Activated CD8-positive, alpha-beta memory T cell treated with anti-CD3 and anti-CD28 coated beads for 1 hour (primary cell): ENCODE measurements at places on chromosomes 4 and X.

DNA sequence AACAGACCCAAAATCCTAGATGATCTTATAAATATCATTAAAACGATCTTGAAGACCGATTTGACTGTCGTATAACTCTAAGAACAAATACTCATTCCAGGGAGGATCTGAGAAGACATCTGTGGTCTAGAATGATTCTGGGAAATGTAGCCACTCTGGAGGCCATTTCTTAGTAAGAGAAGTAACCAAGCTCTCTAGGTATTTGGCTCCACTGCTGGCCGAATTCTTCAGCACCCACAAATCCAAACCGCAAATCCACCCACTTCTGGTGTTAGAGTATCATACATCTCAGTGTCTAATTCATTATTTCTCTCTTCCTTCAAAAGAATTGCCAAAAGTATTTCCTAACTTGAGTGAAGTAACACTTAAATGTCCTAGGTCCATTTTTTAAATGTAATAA lies 23.9 kb downstream of the KLHL5 start:
- no peak for DNase-seq

DNA sequence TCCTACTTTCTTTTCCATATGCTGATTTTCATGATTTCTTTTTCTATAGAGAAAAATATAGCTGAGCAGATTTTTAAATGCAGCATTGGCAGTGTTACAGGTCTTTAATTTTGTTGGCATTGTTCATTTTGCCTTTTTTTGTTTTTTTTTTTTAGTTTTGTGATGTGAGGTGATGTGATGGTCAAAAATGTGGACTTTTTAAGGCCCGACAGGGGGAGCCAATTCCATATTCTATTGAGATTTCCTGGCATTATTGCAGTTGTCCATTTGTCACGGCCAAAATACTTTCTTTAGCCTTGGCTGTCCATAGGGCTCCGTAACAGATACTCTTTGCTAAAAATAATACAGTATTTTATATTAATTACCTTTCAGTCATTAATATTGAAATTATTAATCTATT lies 47.8 kb downstream of the SLIT2 start:
- no peak for DNase-seq

- DNase-seq, result no peak
These were observed 188.0 kb upstream of the C1QTNF7 start for GRCh38 chr4:15239866-15240265.

- DNase-seq, result no peak
These were observed 155.6 kb downstream of the HNRNPD start for GRCh38 chr4:82217986-82218715.

- DNase-seq, result no peak
These were observed at the start of gene SMIM43 for GRCh38 chr4:121764702-121765367. Gene SMIM43, minus strand, starts transcription at chr4:121765164. Its CDS starts 59 bp downstream, at chr4:121765105.

- DNase-seq, result no peak
These were observed 313.4 kb downstream of the TENM3 start for GRCh38 chr4:182556580-182556979.

- DNase-seq, result no peak
These were observed 108.2 kb upstream of the BMPR1B start for GRCh38 chr4:94649381-94650133.

DNA sequence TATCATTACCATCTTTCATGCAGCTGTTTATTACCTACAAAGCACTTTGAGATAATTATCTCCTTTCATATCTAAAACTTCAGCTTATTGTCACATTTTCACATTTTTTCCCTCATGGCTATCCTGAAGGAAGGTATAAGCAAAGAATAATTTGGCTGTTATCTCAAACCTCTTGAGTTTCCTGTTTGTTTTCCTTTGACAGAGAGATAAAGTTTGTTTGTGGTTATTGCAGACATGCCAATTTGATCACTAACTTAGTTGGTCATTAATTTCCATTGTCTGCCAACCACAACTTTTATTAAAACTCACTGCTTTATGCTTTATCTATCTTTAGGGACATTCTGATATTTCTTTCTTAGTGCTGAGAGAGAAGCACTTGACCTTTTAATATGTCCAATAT lies 89.8 kb upstream of the SPANXB1 start:
- no peak for DNase-seq

GRCh38 chrX:15511563-15511962 lies 11.0 kb downstream of the BMX start:
- no peak for DNase-seq

GRCh38 chr4:140103676-140104075 lies 50.3 kb downstream of the MAML3 start:
- peak; percentile 5 for DNase-seq

DNA sequence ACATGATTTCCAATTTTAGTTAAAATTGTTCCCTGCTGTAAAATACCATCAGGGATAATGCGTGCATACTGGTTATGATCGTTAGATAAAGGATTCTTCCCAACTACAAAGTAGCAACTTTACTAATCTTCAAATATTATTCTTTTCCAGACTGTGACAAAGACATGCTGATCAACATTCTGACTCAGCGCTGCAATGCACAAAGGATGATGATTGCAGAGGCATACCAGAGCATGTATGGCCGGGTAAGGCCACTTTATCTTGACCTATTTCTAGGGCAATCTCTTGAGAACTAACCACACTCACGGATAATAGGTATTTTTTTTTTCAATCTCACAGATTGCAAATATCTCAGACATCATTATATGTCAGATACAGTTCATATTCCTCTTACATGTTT lies 47.0 kb downstream of the ANXA10 start:
- DNase-seq, result no peak

DNA sequence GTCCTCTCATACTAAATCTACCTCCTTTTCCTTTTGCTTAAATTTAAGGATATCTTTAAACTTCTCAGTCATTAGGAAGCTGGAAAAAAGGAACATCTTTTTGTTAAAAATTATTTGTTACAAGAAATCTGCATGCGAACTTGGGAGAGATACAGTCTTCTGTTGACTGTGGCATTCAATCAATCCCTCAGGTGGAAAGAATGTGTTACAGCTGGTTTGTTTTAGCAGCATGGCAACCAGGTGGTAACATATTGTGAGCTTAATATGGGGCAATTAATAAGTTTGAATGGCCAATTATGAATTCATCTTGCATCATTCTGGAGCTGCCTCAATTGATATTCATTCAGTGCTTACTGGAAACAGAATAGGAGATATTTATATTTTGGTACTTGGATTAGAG lies 135.0 kb downstream of the GC start:
- no peak for DNase-seq

- no peak for DNase-seq
These were observed 14.7 kb downstream of the TRIM2 start for GRCh38 chr4:153218961-153219360.

DNA sequence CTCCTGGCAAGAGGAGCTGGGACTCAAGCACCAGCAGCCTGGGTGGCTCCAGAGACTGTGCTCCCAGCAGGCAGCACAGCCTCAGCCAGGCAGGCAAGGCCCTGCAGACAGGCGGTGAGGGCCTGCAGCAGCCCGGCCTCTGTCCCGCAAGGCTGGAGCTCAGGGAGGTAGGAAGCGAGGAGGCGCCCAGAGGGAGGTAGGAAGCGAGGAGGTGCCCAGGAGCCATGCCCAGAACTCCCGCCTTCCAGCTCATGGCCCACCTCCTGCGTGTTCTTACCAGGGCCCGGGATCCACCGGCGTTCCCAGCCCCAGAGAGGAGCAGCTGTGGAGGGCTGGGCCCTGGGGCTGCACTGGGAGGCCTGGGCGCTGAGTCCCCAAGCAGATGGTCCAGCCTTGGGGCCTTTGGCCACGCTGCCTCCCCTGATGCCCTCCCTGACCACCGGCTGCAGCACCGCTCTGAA lies 133.1 kb downstream of the HMX1 start:
- DNase-seq, result no peak

DNA sequence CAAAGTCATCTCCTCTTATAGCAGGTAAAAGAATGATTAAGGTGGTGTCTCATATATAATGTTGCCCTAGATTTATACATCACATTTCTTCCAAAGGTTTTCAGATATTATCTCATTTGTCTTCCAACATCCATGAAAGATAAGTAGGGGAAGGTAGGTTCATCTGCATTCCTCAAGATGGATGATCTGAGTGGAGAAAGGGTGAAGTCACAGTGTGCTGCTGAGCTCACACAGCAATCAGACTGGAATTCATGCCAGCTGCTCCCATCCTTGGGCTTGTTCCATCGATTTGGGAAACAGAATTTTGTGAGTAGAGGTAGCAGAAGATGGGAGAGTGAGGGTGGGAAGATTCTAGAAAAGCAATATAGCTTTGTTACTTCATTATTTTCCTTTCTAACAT lies 482.4 kb downstream of the INPP4B start:
- DNase-seq, result no peak

DNA sequence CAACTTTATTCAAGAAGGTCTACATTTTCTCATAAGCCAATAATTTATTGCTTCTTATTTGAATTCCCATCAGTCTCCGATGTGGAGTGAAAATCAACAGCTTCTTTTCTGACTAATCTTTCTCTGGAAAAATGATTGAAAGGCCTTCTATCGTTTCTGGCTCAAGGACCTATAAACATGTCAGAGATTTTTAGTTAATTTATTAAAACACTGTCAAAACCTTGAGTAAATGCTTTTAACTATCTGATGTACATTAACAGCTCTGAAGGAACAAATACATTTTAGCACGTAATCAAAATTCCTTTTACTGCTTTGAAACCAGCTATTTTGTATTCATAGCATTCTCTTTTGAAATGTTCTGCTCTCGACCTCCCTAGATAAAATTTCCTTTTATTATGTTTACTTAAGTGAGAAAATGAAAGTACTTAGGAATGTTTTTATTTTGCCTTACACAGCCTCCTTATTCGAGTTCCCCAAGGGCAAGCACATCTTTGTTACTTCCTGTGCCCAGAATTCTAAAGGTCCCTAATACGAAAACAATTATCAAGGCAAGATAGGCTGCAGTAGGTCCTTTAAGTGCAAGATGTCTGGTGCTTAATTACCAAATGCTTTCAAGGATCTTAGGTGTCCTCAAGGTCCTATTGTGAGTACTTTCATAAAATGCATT lies 3.1 kb upstream of the ZFX start:
- no peak for DNase-seq

DNA sequence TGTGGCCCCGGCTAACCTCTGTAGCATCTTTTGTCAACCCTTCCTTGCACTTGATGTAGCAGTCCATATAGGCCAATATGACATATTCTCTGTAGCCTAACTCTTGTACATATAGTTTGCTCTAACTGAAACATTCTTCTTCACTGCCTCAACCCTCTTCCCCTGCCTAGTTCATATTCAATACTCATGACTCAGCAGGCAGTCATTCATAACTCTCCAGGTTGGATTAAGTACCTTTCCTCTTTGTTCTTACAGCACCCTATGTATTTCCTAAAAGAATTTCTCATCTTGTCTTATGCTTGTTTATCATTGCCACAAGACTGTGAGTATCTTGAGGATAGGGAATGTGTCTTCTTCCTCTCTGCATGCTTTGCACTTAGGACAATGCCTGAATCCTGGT lies 76.9 kb downstream of the TMLHE start:
- DNase-seq, result no peak

- DNase-seq, result no peak
These were observed 49.5 kb downstream of the RPGR start for GRCh38 chrX:38277802-38278201.

- no peak for DNase-seq
These were observed 55.7 kb downstream of the TBC1D14 start for GRCh38 chr4:6965329-6965728.

DNA sequence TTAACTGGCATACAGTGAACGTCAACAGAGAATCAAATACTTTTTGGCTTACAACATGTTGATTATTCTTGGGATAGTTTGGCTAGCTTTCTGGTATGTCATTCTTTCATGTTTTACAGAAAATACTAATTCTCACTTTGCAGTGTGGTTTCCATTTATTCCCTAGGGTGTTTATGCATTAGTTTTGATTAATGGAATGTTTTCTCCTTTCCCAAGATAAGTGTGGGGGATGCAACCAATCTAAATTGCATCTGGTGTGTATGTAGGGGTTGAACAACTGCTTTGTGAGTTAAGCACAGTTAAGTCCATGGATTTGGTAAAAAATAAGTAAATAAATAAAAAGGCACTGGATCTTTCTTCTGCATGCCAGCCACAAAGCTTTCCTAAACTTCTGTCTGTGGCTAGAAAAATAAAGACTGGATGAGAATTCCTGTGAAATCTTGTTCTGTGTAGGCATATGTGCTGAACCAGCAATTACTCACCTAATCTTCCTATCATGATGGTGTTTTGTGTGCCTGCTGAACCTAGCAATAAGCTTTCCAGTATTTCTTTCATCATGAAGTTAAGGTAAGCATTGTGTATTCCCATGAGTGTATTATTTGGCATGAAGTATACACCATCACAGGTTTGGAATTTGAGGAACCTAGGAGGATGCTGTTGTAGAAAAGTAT lies 50.6 kb upstream of the TENM3 start:
- no peak for DNase-seq

- DNase-seq, result peak; percentile 39
These were observed 220.1 kb downstream of the AFAP1 start for GRCh38 chr4:7719354-7720174.

- DNase-seq, result no peak
These were observed at the start of gene ESX1 for GRCh38 chrX:104254442-104255115. Gene ESX1, minus strand, starts transcription at chrX:104254933. Its CDS starts 84 bp downstream, at chrX:104254849.

GRCh38 chrX:94216738-94217137 lies 542.7 kb downstream of the FAM133A start:
- no peak for DNase-seq

- no peak for DNase-seq
These were observed 241.4 kb upstream of the ANXA3 start for GRCh38 chr4:78310007-78310739.

GRCh38 chr4:155604718-155605626 lies 61.7 kb upstream of the GUCY1A1 start:
- DNase-seq, result no peak

DNA sequence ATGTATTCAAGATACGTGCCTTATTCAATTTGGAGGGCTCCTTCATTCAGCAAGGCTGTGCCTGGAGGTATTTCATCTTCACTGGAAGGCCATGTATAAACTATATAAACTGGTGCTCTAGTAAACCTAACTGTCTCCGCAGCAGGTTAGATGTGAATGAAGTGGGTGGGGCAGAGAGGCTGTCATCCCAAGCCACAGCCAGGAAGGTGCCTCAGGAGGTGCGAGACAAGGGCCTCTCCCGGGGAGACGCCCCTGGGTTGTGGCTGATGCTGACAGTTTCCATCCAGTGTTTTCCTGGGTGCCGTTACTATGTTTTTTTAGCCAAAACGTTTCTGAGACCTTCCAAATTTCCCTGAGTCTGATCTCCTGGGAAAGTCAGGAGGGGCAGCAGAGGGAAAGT lies 221.5 kb upstream of the RPL34 start:
- DNase-seq, result no peak

DNA sequence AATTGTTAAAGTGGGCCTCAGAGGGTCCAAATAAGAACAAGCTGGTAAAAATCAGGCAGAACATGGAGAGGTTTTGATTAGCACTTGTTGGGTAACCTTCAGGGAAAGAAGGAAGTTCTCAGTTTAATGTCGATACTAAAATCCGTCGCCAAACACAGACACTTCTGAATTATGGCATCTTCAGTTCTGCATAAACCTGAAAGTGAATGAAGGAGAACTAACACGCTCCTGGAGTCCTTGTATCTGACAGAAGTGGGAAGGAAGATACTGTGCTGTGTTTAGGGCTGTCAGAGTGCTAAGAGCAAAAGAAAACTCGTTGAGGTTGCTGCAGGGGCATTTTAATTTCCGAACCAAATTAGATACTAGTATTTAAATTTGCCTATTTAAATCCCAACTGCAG lies 106.2 kb downstream of the TMA16 start:
- no peak for DNase-seq

- no peak for DNase-seq
These were observed 81.9 kb downstream of the HMGB2 start for GRCh38 chr4:173252024-173252935.

GRCh38 chrX:2707334-2707760 lies 16.3 kb downstream of the CD99 start:
- no peak for DNase-seq

GRCh38 chrX:153487590-153488071 lies 7.1 kb upstream of the BGN start:
- DNase-seq, result no peak
